ENCODE measurements at places on chromosomes 1 and 21. TPM values are rescaled to one million over a fixed set of nuclear protein-coding genes. Genes with fewer than 3 reads are reported as not detected.

SFT2D2 gene
- 7.7 TPM for polyA plus RNA-seq

ARHGEF11 gene
- 6.5 TPM for polyA plus RNA-seq

CITED4 gene
- polyA plus RNA-seq, result 11.7 TPM

LCE3A gene
- polyA plus RNA-seq, result not detected

CSF1 gene
- polyA plus RNA-seq, result 5.7 TPM

SELL gene
- 0.22 TPM for polyA plus RNA-seq

Measured in esophagus (tissue), 2 donors.